Transverse colon (tissue), 4 donors: ENCODE measurements at places on chromosomes 7 and 10.

GRCh38 chr10:62681211-62681940, 123.1 kb upstream of the ADO start:
- peak; percentile 40 for DNase-seq

- no peak for DNase-seq
Measured at GRCh38 chr10:69319841-69320316, 41.6 kb downstream of the HK1 start.

DNA sequence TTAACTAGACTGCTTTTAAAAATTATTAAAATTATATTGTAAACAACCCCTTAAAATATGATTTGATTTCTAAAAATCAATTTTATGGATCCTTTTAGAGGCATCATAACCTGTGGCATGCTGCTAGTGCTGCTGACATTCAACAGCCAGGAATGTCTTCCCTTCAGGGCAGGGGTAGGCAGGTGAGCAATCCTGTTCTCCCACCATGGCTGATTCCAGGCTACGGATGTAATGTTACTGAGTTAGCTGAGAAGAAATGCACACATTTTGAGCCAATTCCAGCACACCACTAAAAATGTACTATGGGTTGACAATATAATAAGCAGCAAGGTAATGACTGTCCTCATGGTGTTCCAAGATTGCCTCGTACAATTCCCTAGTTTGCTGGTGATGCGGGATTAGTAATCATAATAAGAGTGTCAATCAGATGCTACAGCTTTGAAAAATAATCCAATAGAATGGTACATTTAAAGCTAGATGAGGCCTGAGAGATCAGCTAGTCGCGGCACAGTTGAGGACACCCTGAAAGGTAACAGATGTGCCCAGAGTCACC, 108.7 kb upstream of the PRR15 start:
- DNase-seq = no peak

- no peak for DNase-seq
Measured at GRCh38 chr10:26937371-26937770, 76.6 kb upstream of the ABI1 start.

GRCh38 chr10:25176421-25176968, 1.7 kb downstream of the GPR158 start:
- DNase-seq = no peak

- no peak for DNase-seq
Measured at GRCh38 chr7:151487228-151487627, 32.5 kb downstream of the RHEB start.

- DNase-seq = peak; percentile 63
Measured at GRCh38 chr10:26725837-26726727, 28.6 kb downstream of the PDSS1 start.

DNA sequence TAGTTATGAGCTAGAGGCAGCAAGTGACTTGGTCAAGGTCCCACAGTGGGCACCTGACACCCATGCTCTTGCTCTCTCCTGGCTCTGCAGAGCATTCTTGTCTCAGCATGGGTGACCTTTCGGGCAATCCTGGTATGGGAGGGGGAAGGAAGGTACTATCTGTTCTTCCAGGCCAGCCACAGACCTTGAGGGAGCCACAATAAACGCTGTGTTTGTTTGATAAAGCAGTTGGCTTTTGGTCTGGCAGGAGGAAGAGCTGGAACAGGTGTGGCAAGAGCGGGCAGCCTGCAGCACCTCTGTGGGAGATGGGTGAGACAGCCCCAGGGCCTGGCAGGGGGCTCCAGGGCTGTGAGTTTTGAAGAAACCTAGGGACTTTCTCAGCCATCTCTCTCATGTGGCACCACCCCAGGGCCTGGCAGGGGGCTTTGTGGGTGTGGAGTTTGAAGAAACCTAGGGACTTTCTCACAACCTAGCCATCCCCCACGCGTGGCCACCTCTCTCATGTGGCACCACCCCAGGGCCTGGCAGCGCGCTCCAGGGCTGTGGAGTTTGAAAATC, 11.4 kb downstream of the CLDN3 start:
- DNase-seq = peak; percentile 84

GRCh38 chr10:13840036-13840435, 253.3 kb downstream of the PRPF18 start:
- DNase-seq = no peak

DNA sequence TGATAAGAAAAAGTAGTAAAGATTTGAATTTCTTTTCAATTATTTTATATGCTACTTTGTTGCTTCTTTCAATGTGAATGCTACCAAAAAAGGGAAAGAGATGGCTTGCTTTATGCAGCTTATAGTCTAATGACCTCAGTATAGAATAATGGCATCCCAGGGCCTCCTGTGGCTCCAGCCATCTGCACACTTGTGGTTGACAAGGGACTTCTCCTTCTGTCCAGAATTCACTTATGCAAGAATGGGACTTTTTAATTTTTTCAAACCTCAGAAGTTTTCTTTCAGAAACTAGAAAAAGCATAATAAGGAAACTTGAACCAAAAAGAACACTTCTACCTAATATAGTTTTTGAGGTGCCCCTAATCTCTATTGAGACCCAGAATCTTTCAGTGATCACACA, 310.9 kb downstream of the CTNNA3 start:
- no peak for DNase-seq

- DNase-seq = no peak
Measured at GRCh38 chr10:132988988-132989387, 46.6 kb upstream of the CFAP46 start.

- no peak for DNase-seq
Measured at GRCh38 chr7:40133561-40134427, 628 bp downstream of the MPLKIP start.

DNA sequence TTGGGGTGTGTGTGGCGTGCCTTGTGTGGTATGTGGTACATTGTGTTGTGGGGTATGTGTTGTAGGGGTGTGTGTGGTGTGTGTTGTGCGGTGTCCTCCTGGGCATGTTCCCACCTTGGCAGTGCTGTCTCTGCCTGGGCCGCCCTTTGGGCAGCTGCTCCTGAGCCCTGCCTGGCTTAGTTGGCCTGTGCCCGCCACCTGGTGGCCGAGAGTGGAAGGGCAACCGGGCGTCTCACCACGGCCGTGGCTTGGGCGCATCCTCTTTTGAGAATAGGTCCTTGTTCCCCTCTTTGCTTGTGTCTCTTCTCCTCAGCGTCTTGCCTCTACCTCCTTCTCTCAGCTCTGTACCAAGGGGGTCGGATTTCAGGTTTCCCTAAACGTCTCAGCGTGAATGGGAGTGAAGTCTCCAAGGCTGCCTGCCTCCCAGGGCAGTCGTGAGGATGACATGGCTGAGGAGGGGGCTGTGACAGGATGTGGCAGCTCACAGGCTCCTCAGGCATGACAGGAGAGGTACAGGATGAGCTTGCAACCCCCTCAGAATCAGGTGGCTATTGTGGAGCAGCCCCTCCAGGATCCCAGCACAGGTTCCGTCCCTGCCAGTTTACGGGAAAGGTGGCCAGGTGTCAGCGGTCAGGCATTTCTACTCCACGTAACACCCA, 98.4 kb upstream of the PODXL start:
- peak; percentile 85 for DNase-seq

GRCh38 chr10:94292434-94293090, 70.2 kb downstream of the NOC3L start:
- peak; percentile 16 for DNase-seq

DNA sequence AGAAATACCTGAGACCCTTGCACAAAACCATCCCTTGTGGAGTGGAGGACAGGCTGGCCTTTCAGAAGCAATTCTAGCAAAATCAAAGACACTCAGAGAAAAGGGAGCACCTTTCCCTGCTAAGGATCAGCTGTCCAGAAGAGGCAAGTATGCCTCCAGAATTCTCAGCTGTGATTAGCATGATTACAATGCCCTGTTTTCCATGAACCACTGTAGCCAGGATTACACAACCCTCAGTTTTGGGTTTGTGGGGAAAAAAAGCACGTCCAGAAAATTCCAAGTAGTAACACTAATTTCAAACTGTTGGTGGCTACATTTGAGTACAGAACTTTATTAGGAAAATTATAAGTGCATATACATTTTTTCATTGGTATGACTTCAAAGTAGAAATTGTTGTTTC, 15.0 kb downstream of the CXCL12 start:
- no peak for DNase-seq

- DNase-seq = peak; percentile 31
Measured at GRCh38 chr10:88389456-88389855, 193.7 kb downstream of the RNLS start.

GRCh38 chr10:131872827-131873375, 27.9 kb upstream of the PPP2R2D start:
- no peak for DNase-seq
